ENCODE measurements at places on chromosomes 16 and 17. TPM values are rescaled to one million over a fixed set of nuclear protein-coding genes. Genes with fewer than 3 reads are reported as not detected.

DNA sequence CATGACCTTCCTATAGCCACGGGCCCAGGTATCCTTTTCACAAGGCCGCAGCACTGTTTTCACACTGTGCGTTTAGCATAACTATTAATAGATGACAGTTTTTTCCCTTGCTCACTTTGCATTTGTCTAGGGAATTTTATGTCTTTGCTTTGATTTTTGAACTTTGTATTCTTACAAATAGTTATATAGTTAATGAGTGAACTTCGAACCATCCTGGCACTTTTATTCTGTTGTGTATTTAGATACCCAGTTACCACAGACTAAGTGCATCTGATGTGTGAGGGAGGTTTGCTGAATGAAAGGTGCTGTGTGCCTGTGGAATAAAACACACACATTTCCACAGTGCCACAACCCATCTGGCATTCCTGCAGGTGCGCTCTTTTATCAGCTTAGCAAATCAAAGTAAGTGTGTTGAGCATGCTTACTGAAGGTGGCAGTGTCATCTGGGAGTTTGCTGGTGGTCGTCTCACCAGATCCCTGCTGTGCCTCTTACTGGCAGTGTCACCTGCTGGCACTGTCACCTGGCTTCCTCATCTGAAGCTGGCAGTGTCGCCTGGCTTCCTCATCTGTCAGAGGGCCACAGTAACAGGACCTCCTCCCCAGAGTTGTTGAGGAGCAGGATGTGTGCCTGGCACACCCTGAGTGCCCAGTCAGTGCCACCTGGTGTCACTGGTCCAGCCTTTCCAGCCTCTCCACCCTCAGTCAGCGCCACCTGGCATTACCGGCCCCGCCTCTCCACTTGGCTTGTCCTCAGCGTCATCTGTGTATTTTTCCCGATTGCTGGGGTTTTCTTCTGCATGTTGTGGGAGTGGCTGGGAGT lies 37.6 kb downstream of the USP10 start:
- no peak for DNase-seq

The KRT9 gene
- not detected for total RNA-seq

The TLCD2 gene
- 4.4 TPM for total RNA-seq

- DNase-seq, result no peak
These were observed 259.5 kb downstream of the IRX3 start for GRCh38 chr16:54027062-54027461.

- DNase-seq, result no peak
These were observed 24.8 kb downstream of the HS3ST3B1 start for GRCh38 chr17:14325618-14326167.

The MYADML2 gene
- not detected for total RNA-seq

GRCh38 chr17:50184064-50184463 lies 17.4 kb downstream of the COL1A1 start:
- no peak for DNase-seq

- DNase-seq, result no peak
These were observed 2.4 kb upstream of the FBRS start for GRCh38 chr16:30655815-30656347.

GRCh38 chr16:22191532-22192260 lies 14.4 kb upstream of the EEF2K start:
- DNase-seq, result no peak

DNA sequence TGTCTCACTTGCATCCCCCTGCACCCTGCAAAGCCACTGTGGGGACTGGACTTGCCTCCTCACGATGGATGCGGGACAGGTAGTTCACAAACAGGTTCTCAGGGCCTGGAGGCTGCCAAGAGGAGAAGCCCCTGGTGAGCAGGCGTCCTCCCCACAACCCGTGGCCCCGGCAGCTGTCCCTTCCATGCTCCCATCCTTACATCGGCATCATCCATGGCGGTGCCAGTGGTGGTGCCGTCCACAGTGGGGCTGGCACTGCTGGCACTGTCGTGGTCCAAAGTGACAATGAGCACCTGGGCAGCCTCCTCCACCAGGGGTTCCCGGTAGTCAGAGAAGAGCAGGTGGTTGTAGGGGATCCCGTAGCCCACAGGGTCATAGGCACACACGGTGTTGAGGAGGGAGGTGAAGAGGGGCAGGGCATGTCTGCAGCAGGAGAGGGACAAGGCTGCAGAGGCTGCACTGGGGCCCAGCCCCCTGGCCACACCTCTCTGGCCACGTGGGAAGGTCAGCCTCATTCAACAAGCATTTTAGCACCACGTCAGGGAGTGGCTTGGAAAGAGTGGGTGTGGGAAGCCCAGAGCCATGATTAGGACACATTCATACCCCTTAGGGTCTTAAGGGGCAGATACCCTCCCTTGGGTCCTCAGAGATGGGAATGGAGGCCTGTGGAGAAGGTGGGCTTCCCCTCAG lies 12.6 kb downstream of the HID1 start:
- DNase-seq, result no peak

The OR1F1 gene
- not detected for total RNA-seq

GRCh38 chr17:82921426-82921825 lies 81.6 kb upstream of the ZNF750 start:
- DNase-seq, result no peak

- DNase-seq, result no peak
These were observed 8.5 kb upstream of the ZFHX3 start for GRCh38 chr16:73056448-73056847.

DNA sequence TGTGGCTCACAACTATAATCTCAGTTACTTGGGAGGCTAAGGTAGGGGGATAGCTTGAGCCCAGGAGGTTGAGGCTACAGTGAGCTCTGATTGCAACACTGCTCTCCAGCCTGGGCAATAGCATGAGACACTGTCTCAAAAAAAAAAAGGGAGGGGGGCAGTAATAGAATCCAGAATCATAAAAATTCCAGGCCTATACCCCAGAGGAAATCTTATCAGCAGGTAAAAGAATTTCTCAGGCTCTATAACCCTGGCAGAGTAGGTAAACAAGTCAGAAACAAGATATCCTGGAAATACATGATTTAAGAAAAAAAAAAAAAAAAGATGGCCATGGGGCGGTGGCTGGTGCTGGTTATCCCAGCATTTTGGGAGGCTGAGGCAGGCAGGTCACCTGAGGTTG lies 12.9 kb downstream of the SPAG9 start:
- DNase-seq, result no peak

The B4GALNT2 gene
- total RNA-seq, result not detected

- no peak for DNase-seq
These were observed 160.8 kb downstream of the SKAP1 start for GRCh38 chr17:48269209-48269608.

GRCh38 chr17:49457564-49458535 lies 37.2 kb upstream of the NGFR start:
- DNase-seq, result no peak

GRCh38 chr16:88440111-88440510 lies 13.0 kb upstream of the ZFPM1 start:
- DNase-seq, result no peak

DNA sequence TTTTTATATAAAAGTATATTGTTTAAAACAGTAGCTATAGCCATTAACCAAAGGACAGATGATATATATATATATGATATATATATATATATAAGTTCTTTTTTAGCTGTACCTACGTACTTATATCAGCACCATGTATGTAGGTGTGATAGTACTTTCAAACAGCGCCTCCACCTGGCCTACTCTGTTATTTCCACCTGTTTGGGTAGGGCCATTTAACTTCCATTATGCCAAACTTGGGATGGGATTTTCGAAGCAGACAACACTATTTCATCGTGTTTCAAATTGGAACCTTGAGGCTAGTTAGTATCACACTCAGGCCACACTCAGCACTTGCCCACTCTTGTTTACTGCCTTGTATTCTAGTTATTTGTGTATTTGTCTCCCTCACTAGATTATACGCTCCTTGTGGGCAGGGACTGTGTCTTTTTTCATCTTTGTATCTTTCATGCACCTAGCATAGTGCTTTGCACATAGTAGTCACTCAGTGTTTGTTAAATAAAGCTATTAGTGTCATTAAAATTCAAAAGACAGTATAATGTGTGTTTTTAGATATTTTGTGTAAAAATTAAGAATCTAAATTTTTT lies 11.8 kb upstream of the CLTC start:
- peak; percentile 18 for DNase-seq

DNA sequence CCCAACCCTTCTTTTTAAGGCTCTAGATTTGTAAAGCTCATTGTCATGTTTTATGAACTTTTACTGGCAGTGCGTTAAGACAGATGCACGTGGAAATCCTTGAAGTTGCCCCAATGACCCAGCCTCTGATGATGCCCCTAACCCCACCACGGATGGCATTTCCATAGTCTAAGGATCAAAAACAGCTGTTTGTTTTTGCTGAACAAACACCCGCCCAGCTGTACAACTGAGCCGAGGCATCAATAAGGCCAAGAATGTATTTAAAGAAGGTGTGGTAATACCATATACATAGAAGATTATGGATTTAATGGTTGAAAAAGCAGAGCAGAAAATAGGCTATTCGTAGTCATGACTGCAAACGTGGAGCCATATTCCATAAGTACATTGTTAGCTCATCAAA lies 83.7 kb downstream of the SALL1 start:
- no peak for DNase-seq

DNA sequence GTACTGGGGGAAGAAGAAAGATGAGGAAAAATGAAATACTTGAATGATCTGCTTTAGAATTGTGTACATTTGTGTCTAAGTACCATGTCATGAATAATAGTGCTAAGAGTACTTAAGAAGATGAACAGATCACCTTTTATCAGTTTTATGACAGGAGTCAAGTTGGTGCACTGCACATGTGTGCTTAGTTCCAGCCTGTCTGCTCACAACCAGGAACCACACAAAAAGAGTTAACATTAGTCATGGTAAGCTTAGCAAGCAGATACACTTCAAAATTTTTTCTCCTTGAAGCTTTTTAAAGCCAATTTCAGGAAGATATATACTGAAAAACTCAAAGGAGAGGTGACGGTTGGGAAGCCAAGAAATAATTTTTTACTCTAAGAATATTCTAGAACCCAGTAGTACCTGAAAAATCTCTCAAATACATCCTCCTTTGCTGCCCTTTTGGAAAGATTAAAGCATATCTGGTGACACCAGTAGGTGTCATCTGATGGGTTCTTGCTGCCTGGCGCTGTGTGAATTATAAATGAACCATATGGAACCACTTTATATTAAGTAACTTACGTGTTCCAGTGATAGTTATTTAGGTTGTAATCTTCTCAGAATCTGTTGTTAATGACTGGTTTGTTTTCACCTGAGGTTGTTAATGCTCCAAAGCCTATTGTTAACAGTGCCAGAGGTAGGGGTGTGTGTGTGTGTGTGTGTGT lies 93.4 kb downstream of the MSI2 start:
- no peak for DNase-seq

The ALOXE3 gene
- not detected for total RNA-seq

The DHX58 gene
- total RNA-seq, result 0.41 TPM

DNA sequence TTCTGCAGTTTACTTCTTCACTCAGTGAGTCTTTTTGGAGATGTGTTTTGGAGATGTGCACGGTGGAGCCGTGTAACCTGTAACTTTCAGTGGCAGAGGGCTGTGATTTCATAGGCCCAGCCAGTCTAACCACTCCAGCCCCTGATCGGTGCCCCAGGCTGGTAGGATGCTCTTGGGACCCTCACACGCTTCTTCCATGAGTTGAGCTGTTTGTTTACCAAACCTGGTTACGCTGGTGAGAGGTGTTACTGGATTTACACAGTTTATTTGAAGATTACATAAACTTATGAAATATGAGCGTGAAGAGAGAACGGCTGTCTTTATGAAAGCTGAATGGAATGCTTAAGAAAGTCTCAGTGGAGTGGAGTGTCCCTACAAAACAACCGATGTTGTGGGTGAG lies 96.7 kb downstream of the CMIP start:
- no peak for DNase-seq

The HSD3B7 gene
- 5.3 TPM for total RNA-seq

DNA sequence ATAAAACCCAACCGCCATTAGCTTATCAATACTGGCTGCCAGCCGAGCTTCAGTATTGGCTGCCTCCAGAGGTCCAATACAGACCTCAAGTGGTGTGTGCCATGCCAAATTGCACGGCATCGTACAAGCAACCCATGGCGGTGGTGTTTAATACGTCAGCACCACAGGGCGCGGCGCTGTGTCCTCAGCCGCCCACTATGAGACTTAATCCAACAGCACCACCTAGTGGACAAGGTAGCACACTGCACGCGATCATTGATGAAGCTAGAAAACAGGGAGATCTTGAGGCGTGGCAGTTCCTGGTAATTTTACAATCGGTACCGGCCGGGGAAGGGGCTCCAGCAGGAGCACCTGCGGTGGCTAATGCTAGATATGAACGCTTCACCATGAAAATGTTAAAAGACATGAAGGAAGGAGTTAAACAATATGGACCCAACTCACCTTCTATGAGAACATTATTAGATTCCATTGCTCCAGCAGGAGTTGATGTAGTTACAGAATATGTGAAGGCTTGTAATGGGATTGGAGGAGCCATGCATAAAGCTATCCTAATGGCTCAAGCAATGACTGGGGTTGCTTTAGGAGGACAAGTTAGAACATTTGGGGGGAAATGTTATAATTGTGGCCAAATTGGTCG lies 15.4 kb downstream of the FLYWCH1 start:
- DNase-seq, result peak; percentile 80

- DNase-seq, result no peak
These were observed 11.9 kb upstream of the GSE1 start for GRCh38 chr16:85601272-85601639.

The HGS gene
- 142 TPM for total RNA-seq

- no peak for DNase-seq
These were observed 762 bp upstream of the RBL2 start for GRCh38 chr16:53433509-53433908.

DNA sequence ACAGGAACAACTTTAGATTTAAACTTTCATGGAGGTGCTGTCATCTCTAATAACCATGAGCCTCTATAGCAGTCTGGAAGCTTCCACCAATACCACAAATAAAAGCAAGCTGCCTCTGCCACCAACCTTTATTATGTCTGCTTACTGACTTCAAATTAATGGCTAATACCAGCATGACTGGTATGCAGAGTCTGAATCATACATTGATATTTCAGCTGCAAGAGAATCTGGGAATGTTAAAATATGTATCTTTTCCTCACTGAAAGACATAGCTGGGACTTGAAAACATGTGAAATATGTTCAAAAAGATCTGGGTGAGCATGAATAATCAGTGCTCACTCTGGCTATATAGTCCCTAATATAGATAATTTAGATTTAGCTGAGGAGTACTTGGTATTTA lies 488.6 kb downstream of the CDH8 start:
- DNase-seq, result no peak

DNA sequence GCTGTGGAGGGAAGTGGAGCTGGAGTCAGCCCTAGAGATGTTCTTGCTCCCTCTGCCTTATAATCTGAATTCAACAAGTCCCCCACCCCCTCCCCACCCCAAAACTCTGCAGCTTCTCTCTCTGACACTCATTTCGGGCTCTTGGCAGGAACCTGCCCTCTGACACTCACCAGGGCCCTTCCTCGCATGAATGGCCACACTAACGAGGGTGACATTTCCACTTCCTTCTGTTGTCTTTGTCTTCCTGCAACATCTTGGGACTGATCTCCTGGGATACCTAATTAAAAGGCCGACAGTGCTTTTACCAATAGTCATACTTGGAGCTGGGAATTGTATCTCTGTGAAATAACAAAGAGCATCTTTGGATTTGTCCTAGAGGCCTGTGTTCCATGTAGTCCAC lies 106.9 kb upstream of the PIRT start:
- DNase-seq, result no peak
